ENCODE measurements at places on chromosomes 5 and 9. TPM values are rescaled to one million over a fixed set of nuclear protein-coding genes. Genes with fewer than 3 reads are reported as not detected.

The CEP78 gene
- 15.6 TPM for total RNA-seq

The ADAMTS16 gene
- total RNA-seq: 0.26 TPM

The ANKDD1B gene
- 9.2 TPM for total RNA-seq

The MBLAC2 gene
- total RNA-seq: 5.8 TPM

The PCDHGB4 gene
- total RNA-seq: 0.65 TPM

The GABRA1 gene
- total RNA-seq: not detected

The MELK gene
- total RNA-seq: 2.5 TPM

The TNFSF15 gene
- total RNA-seq: 8.7 TPM

The CMYA5 gene
- total RNA-seq: 3.3 TPM

The PCDHGB2 gene
- 2.8 TPM for total RNA-seq
